ENCODE measurements at places on chromosomes 12 and 14.

- no peak for DNase-seq
These were observed 42.3 kb upstream of the MDM1 start for GRCh38 chr12:68374307-68374982.

DNA sequence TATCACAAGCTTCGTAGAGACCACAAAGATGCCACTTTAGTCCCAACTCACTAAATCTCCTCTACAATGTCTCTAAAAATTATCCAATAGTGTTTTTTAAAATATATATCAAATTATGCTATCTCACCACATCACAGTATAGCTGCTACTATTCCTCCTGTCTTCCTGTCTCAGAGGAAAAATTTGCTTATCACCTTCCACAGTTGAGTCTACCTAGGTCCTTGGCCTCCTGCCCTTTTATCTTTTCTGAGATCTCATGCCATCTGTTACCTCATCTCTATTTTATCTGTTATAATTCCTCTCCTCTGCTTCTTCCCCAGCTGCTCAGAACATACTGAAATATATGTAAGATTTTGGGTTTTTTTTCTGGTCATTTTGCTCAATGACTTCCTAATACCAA, 568.2 kb downstream of the DIO2 start:
- no peak for DNase-seq

DNA sequence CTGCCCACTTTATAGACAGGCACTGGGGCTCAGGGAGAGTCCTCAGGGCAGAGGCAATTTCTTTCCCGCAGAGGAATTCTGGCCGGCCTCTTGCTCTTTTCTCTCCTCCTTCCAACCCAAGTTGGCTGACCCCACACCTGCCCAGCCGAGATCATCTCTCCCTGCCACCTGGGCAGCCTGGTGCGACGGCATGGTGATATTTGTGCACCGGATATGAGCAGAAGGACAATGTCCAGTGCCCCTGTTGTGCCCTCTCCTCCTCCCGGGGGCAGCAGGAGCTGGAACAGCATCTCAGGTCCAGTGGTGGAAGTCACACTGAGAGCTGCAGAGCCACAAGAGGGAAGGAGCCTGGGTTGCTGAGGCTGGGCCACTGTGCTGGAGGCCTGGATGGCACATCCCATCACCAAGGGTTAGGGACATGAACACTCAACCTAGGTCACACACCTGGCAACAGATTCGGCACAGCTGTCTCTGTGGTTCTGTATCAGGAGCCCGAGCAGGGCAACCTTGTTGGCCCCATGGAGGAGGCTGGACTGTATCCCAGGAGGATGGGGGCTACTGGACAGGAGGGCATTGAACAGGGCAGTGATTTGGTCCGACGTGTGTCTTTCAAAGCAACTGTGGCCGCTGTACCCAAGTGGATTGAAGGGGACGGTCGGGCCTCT, 57.7 kb upstream of the DIO3 start:
- DNase-seq = peak; percentile 7

DNA sequence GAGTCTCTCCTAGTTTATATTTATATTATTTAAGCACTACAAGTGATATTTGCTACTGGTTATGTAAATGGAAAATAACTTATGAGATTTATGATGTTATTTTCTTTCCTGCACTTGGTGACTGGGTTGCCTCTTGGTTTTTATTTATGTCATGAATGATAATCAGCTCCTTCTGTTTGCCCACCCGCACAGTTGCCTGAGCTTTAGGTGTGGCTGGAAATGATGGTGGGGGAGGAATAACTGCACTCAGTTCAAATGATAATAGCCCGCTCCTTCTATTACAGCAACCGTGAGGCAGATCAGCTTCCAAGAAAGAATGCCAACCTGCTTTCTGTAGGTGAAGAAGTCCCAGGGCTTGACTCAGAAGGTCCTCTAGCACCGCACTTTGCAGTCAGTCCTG, 190.2 kb upstream of the CAND1 start:
- no peak for DNase-seq

GRCh38 chr12:118689793-118690192, 291.5 kb upstream of the SRRM4 start:
- no peak for DNase-seq

GRCh38 chr12:76519538-76519937, 40.0 kb downstream of the OSBPL8 start:
- no peak for DNase-seq

GRCh38 chr12:79858518-79858917, 76.4 kb downstream of the PPP1R12A start:
- no peak for DNase-seq

DNA sequence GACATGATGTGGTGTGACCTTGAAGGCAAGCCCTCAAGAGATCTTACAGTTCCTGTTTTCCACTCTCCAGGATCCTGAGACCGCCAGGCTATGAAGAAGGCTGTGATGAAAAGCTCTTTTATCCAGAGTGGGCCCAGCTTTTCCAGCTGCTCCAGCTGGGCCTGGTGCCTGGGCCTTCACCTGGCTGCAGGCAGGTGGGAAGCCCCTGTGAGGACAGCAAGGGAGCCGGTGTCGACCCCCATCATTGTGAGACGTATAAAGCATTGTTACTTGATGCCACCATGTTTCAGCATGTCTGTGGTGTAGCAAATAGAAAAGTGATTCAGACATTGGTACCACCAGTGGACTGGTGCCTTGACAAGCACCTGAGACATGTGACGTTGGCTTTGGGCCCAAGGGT, 190.2 kb downstream of the KIF26A start:
- DNase-seq = no peak

GRCh38 chr12:52175371-52176350, 16.2 kb downstream of the KRT80 start:
- DNase-seq = no peak

GRCh38 chr14:61043506-61043905, 62.5 kb downstream of the SLC38A6 start:
- no peak for DNase-seq

DNA sequence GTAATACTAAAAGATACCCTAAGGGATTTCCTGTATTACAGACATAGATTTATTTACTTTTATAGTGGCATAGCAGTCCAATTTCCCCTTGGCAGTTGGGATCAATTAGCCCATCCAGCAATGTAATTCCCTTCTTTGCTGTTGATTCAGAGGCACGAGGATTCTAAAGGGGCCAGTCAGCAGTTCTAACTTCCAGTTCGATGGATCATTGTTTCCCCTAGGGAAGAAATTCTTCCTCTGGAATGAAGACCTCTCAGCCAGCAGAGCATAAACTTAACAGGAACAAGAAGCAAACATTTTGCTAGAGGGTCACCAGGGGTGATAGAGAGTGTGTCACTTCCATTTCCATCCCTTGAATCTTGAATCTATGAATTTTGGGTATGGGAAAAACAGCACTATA, 395.7 kb upstream of the NOVA1 start:
- no peak for DNase-seq

- no peak for DNase-seq
These were observed 71.1 kb downstream of the PTPRR start for GRCh38 chr12:70849265-70849960.

GRCh38 chr14:103657471-103657870, 28.5 kb downstream of the KLC1 start:
- DNase-seq = peak; percentile 14
